ENCODE measurements at places on chromosomes 7 and 10.

GRCh38 chr10:102764470-102765161 lies 20.9 kb downstream of the WBP1L start:
- no peak for DNase-seq

DNA sequence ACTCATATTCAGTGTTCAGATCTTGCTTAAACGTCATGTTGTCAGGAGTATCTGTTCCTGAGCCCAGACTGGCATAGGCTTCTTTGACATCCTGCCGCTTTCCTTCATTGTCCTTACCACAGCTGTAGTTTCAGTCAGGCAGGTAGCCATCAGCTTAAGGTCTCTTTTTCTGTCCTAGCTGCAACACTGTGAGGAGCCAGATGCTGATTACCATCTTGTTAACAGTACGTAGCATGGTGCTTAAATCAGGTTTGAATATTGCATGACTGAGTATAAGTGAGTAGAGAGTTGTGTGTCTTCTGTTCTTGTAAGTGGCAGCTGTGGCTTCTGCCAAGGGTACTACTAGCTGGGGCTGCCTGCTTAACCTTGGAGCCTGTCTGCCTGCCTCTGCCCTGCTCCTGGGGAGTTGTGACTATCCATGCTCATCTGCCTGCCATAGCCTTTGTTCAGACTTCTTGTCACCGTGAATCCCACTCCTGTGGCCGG lies 92.6 kb downstream of the MAPK8 start:
- no peak for DNase-seq

GRCh38 chr10:102949916-102950315 lies 31.8 kb downstream of the CNNM2 start:
- DNase-seq, result no peak

GRCh38 chr10:45649296-45649695 lies 23.3 kb downstream of the ZFAND4 start:
- no peak for DNase-seq

- no peak for DNase-seq
These were observed 32.2 kb upstream of the AQP1 start for GRCh38 chr7:30879139-30880124.

- no peak for DNase-seq
These were observed 4.5 kb downstream of the HOXA5 start for GRCh38 chr7:27138985-27139333.

- no peak for DNase-seq
These were observed 18.5 kb downstream of the HYAL4 start for GRCh38 chr7:123863461-123863860.

GRCh38 chr7:112540839-112541577 lies 60.2 kb downstream of the LSMEM1 start:
- DNase-seq, result no peak

GRCh38 chr10:132585732-132586722 lies 48.4 kb downstream of the INPP5A start:
- no peak for DNase-seq

DNA sequence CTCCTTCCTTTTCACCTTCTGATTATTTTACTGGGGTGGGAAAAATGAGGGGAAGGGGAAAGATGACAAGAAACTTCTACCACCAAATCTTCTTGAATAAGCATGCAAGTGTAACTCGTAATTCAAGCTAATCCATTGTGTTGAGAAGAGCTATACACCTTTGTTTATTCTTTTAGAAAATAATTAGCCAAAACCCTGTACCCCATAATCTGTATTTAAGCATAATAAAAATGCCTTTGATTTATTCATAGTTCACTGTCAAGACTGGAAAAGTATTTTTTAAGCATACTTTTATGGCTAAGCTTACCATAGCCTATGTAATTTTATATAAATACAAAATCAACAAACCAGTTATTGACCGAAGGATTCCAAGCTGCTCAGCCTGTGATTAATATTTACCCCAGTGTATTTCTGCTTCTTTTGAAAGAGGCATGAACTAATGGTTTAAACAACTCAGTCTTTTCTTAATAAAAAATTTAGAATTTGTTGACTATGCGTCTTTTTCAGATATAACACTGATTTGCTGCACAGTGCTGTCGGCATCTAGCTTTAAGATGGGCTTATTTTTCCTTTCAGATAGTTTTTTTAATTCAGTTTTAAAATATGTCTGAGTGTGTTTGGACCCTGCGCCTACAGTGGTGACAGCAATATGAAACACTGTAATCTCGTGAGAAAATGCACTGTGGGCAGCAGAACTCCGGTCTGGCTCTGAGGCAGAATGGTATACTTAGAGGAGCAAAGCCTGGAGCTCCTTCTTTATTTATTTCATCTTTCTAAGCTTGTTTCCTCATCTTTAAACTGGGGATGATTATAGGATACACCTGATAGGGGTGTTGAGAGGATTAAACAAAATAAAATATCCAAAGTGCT lies 238.8 kb upstream of the LRGUK start:
- no peak for DNase-seq

GRCh38 chr7:39005036-39005435 lies 27.3 kb downstream of the POU6F2 start:
- no peak for DNase-seq

DNA sequence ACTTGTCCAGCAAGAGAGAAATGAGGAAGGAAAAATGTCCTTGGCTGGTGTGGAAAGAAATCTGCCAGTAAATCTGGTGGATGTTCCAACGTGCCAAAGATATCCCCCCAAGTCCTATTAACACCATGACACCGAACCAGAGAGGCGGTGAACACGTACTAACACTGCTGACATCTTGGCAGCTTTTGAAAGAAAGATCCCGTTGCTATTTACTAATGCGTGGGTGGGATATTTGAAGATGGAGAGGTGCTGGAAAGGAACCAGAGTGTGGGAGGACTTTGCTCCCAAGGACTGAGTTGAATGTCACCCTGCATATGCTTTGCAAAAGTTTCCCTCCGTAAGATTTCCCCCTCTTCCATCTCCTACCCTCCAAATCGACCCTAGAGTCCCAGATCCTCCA lies 7.9 kb downstream of the CCDC3 start:
- DNase-seq, result no peak

DNA sequence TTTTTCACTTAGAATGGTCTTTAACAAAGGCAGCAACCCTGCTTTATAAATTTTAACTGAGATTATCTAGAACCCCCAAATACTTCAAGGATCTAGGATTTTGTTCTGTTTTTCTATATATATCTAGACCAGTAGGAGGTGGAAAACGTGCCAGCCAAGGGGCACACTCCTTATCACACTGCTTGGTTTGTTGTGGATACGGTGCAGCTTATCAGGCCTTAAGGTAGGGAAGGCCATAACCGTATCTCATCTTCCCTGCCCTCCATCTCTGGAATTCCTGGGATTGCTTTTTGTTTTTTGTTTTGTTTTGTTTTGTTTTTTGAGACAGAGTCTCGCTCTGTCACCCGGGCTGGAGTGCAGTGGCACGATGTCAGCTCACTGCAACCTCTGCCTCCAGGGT lies 75.4 kb downstream of the MPLKIP start:
- no peak for DNase-seq

GRCh38 chr10:9709849-9710248 lies 1307.8 kb upstream of the CELF2 start:
- DNase-seq, result no peak

DNA sequence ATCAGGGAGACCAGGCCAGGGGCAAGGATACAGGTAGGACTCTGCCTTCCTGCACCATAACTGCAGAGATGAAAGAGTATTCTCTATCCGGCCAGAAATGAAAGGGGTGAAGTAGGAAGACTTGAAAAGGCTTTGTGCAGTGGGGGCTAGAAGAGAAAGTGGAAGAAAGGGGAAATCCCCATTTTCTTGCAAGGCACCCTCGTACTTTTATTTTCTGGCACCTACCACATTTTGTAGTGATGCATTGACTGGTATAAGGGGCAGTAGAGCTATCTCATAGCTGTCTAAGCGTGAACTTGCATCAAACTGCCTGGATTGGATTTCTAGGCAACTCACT lies 752 bp upstream of the CAMK2G start:
- no peak for DNase-seq

DNA sequence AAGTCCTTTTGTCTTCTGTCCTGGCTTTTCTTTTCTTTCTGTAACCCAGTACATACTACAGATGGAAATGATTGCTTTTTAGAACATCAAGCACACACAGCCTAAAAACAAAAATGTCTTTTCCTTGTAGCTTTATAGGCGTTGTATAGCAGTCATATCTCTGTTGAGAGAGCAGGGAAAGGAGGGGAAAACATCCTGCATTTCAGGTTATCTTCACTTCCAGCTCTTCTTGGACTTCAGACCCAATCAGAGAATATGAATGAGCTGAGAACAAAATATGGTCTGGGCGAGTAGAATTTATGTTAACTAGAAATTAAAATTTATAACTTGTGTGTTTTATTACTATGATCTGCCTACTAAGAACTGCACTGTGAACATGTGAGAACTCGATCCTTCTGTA lies 14.7 kb downstream of the TMEM60 start:
- DNase-seq, result no peak

GRCh38 chr10:95221124-95221523 lies 27.1 kb downstream of the ACSM6 start:
- no peak for DNase-seq

- DNase-seq, result no peak
These were observed 47.3 kb downstream of the ARHGAP22 start for GRCh38 chr10:48557511-48558123.

DNA sequence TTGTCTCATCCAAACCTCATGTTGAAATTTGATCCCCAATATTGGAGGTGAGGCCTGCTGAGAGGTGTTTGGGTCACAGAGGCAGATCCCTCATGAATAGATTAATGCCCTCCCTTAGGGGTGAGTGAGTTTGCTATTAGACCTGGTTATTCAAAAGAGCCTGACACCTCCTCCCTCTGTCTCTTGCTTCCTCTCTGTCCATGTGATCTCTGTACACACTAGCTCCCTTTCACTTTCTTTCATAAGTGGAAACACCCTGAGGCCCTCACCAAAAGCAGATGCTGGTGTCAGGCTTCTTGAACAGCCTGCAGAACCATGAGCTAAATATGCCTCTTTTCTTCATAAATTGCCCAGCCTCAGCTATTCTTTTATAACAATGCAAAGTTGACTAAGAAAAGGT lies 447.1 kb downstream of the MDFIC start:
- no peak for DNase-seq

All from esophagus squamous epithelium (tissue), 5 donors.